CD4-positive, alpha-beta T cell (primary cell): ENCODE measurements at places on chromosomes 6 and 20.
A peak's percentile ranks its signal among the peaks of the same experiment; 100 is the strongest.

GRCh38 chr20:9506280-9506821 lies 8.0 kb upstream of the LAMP5 start:
- DNase-seq, result no peak

DNA sequence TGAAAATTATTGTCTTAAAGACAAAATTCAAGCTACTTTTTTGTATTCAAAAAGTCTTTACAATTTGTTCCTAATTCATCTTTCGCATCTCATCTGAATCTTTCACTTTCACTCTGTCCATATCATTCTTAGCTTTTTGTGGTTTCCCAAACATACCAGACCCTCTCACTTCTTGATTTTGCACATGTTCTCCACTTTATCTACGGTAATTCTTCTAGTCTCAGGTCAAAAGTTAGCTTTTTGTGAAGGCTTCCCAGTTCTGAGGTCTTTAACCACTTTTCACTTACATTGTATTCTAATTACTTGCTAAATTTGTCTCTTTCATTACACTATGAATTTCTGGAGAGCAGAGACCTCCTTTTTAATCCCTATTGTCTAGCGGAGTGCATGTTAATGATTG lies 34.6 kb upstream of the EPHA7 start:
- no peak for DNase-seq

DNA sequence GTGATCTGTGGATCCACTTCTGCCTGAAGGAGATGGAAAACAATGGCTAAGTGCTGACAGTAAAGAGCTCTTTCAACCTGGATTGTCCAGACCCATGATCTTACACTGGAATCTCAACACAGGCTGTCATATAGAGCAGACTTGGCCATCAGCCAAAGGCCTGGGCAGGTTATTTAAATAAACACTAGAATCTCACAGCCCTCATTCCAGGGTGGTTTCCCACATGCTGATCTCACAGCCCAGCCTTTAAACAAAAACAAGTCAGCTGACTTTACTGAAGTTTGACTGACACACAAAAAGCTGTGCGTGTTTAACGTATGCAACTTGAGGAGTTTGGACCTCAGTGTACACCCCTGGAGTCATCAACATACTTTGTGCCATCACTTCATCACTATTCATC lies 28.4 kb downstream of the SYNDIG1 start:
- DNase-seq, result no peak

- DNase-seq, result no peak
These were observed 34.2 kb downstream of the DTNBP1 start for GRCh38 chr6:15628499-15629131.

GRCh38 chr20:57480444-57481160 lies 44.3 kb downstream of the CTCFL start:
- peak; percentile 13 for DNase-seq

- no peak for DNase-seq
These were observed 3.0 kb downstream of the BAK1 start for GRCh38 chr6:33577106-33577535.

- no peak for DNase-seq
These were observed 73.7 kb downstream of the DTNBP1 start for GRCh38 chr6:15588971-15589634.

- no peak for DNase-seq
These were observed 674.6 kb upstream of the AGPAT4 start for GRCh38 chr6:161948462-161948861.

DNA sequence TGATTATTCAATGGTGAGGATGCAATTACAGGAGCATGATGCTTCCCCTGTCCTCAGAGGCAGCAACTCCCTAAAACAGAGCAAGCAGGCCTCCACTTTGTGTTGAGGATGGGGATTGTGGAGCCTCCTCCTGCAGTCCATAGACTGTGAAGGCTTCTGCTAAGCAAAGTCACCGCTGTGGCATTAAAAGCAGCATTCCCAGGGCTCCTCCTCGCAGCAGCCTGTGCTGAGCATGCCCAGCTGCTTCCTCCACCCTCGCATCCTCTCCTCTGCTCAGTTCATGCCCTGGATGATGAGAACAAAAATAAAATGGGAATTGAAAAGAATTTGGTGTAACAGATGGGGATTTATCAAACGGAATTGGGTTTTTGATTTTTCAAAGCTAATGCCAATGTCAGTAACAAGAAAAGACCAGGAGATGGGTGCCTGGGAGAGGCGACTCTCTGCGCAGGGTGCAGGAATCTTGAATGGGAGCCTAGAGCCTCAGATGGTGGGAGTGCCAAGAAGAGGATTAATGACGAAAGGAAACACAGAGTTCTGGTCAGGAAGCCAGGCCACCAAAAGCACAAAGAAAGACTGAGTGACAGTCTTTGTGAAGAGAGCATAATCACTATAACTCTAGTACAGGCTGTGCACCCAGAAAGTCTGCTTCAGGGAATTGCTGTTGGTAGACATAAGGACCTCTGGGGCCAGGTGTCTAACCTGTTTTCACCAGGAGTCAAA lies 347.6 kb downstream of the TPBG start:
- DNase-seq, result no peak

GRCh38 chr20:47317127-47317895 lies 39.2 kb downstream of the ZMYND8 start:
- DNase-seq, result peak; percentile 55

- DNase-seq, result no peak
These were observed 7.5 kb upstream of the AFG1L start for GRCh38 chr6:108287373-108287772.

- no peak for DNase-seq
These were observed 46.4 kb downstream of the MOCS1 start for GRCh38 chr6:39887692-39888450.

DNA sequence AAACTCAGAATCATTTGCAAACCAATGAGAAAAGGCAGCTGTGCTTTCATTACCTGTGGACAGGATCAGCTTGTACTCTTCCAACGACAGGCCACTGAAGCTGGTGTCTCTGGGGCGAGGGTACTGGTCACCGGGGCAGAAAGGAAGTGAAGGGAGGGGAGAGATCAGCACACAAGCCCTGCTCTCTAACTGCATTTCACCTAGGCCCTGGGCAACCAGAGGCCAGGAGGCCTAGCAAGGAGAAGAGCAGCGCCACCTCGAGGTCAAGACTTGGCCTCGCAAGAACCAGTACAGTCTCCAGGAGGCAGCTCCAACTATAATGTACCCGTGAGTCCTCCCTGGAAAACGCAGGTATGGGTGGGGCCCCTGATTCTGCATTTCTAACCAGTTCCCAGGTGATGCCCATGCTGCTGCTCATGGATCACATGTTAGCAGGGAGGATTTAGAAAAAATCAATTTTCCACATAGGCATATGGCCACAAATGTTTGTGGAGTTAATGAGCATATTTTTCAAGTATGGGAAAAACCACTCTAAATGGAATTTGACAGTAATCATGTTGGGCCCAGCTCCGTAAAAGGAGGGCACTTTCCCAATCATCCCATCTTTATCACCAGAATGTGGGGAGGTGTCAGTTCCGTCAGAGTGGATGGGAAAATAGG lies 11.0 kb downstream of the UQCC2 start:
- DNase-seq, result peak; percentile 72

DNA sequence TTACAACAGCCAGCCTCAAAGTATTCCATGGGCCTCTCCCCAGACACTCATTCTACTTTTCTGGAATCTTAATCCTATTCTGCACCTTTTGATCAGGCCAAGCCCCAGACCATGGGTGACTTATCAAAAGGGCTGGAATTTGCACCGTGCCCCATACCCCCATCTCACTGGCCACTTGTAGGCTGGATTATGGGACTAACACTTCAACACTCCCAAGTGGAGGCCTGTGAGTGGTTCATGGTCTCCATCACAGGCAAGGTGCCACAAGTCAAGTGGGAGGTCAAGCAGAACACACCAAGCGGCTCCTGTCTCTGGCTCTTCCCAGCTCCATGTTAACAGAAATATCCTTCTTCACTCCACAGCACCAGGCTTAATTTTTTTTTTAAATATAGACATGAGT lies 212.3 kb upstream of the HEY2 start:
- DNase-seq, result no peak

- no peak for DNase-seq
These were observed 277.5 kb upstream of the ZFP64 start for GRCh38 chr20:52469128-52469527.

GRCh38 chr6:72363844-72364740 lies 257.8 kb upstream of the KCNQ5 start:
- no peak for DNase-seq

DNA sequence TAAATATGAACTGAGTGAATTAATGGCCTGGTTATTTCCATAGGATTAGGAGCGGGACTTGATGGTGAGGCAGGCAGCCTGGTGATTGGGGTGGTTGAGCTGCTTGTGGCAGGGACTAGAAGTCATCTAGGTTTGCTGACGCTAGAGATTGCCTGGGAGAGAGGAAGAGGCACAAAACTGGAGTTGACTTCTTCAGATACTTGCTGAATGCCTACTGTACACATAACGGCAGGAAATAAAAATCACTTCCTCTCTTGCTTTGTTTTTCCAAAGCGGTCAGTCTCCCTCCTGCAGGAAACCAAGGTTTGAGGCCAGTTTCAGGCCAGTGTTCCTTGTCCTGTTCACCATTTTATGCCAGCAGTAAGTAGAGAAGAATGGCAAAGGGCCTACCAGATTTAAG lies 36.7 kb upstream of the MYLIP start:
- no peak for DNase-seq

DNA sequence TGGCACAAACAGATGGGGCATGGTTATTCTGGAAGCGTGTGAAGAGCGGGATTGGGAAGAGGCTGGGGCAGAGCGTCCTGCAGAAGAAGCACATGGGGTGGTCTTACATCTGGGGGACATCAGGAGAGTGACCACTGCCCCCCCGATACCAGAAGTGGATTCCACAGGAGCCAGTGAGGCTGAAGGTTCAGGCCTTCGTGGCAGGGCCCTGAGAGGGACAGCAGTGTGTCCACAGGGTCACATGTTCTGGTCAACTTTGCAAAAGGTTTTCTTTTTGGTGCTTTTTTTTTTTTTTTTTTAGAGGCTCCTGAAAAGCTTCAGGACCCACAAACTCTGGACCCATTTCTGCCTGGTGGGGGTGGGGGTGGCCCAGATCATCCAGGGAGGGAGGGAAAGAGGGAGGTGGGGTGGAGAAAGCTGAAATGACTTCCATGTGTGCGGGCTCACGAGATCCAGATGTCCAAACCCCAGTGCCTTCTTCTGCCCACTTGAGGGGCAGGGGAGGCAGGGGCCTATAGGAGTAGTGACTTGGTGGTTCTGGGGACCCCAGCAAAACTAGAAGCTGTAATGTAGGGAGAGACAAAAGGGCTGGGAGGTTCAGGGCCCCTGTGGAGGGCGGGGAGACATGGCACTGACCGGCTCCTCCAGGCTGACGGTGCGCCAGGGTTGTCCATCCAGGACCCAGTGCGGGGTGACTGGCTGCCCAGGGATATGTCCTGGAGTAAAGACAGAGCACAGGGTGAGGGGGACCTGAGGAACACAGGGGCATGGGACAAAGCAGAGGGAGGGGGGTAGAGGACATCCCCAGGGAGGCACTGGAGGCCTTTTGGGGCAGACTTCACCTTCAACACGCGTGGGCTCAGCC lies 2.7 kb downstream of the ADAM33 start:
- DNase-seq, result no peak

DNA sequence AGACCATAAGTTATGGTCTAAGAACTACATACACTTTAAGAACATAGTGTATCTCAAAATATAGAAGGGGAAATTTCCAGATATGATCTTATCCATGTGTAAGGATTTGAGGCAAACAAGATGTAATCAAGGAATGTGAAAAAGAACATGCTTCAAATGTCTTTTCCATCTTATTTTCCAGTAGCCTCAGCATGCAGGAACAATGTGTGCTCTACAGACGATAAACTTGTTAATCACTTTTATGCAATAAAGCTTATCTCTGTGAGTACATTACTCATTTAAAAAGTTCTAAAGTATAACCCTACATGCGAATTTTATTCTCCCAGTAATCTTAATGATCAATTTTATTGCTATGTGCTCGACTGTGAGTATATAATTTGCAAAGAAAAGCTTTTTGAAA lies 185.2 kb downstream of the ALDH8A1 start:
- DNase-seq, result no peak

GRCh38 chr20:52318651-52319050 lies 127.1 kb upstream of the ZFP64 start:
- no peak for DNase-seq

DNA sequence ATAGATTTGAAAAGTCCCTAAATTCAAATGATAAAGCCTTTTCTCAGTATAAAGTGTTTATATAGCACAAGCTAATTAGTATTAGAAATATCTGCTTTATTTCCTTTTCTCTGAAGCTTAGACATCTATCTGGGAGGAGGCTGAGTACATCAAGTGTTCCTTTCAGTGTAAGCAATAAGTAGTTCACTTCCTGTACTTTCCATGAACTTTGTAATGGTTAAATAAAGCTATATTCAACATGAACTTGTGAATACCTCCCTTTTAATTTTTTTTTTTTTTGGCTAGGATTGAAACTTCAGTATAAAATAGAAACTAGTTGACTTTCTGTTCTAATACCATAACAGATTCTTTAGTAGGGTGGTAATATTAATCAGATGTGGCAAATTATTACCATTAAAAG lies 190.9 kb downstream of the CENPW start:
- DNase-seq, result no peak

DNA sequence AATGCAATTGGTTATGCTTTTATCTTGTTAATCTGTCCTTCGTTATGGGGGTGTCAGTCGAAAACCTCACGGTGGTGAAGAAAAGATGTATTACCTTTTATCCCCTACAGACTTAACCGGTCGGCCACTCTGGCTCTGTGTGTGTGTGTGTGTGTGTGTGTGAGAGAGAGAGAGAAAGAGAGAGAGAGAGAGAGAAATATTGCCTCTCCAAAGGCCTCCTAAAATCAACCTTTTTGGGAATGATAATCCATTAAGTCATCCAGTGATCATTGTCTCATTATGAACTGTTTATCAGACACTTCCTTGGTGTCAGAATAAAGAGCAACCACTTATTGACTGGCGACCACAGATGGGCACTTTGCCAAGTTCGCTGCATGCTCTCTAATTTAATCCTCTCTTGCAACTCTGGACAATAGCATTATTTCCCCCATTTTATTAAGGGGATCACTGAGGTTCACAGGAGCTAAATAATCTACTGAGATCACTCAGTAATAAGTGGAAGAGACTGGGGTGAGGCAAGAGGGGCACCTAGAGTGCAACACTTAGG lies 30.7 kb downstream of the SLC35D3 start:
- no peak for DNase-seq

DNA sequence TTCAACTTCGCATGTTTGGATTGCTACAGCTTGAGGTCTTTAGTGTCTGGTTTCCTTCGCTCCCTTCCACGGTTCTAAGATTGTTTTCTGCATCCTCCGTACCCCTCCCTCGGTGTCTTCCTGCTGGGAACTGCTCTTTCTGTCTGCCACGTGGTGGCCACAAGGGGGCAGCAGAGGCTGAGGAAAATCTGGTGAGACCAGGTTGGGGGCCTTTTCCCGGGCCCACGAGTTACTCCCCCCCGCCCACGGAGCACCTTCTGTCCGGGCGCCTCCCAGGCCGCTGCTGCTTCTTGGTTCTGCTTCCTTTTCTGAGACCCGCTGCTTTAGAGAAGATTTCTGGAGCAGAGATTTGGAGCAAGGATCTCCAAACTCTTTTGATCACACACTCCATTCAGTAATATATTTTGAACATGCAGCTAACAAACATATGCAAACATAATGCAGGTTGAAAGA lies 21.1 kb upstream of the NOTCH4 start:
- DNase-seq, result peak; percentile 57

- DNase-seq, result no peak
These were observed 165.7 kb downstream of the MTFR2 start for GRCh38 chr6:136084403-136084802.
